Activated gamma-delta T cell (primary cell): ENCODE measurements at places on chromosomes 1 and 21.

- no peak for DNase-seq
Measured at GRCh38 chr1:1031659-1032235, 11.8 kb downstream of the AGRN start.

GRCh38 chr1:246785494-246786111, 61.4 kb downstream of the SCCPDH start:
- DNase-seq = no peak

- DNase-seq = no peak
Measured at GRCh38 chr1:170790175-170790574, 126.2 kb downstream of the PRRX1 start.

DNA sequence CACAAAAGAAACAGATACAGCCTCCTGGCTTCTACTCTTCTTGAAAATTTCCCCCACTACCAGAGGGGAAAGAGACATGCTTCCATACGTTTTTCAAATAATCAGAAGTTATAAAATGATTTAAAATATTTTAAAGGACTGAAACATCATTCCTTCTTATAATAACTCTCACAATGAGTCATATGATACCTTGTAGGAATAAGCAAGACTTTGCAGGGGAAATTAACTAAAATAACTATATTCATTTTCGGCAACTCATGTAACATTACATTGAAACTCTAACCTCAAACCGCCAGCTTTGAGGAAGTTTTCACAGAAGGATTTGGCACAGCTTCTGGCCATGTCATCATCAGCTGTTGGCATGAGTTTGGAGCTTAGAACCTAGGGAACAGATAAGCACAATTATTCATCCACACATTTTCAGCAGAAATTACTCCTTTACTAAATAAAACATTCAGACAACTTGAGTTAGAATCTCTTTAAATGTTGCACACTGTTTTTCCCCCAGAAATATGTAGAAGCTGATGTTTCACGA, 85.9 kb downstream of the USP24 start:
- no peak for DNase-seq

DNA sequence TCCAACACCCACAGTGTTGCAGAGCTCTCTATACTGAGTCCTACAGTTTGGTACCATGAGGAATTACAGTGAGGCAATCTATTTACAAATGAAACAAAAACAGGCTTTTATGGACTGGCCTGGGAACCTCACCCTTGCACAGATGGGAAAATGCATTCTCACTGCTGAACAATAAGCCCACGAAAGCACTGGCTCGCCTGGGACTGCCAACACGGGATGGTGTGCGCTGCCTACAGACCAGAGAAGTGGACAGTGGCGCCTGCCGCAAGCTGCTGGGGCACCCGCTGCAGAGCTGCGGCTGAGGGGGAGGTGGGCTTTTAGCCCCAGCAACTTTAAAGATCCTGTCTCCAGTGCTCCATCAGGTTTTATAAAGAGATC, 28.5 kb upstream of the ABCG1 start:
- DNase-seq = no peak

DNA sequence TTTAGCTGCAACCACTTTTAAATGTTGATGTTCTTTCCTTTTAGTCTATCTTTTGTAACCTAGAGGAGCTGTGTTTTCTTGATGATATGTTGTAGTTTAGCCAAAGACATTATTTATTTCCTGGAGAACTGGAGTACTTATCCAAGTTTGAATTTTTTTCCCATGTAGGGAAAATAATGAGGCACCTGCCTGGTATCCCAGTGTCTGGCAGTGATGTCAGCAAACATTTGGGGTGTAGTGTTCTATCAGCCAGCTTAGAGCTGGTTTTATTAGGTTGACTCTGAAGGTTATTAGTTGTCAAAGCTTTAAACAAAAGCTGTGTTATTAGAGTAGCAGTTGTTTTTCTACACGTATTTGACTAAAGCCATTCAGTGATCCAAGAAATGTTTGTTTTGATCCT, 3.2 kb downstream of the CTPS1 start:
- no peak for DNase-seq

DNA sequence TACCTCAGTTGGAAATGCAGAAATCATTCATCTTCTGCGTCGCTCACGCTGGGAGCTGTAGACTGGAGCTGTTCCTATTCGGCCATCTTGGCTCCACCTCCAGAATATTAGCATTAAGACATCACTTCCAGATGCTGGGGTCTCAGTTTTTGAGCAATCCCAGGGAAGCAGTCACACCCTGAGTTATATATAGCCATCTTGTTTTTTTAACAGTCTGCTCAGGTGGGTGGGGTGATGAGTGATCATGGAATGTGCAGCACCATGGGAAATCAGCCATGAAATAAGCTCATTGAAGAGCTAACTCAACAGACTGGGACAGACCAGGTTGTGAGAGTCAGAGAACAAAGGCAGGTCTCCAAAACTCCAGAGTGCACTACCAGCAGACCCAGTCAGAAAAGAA, 27.0 kb upstream of the HMGB4 start:
- DNase-seq = no peak

DNA sequence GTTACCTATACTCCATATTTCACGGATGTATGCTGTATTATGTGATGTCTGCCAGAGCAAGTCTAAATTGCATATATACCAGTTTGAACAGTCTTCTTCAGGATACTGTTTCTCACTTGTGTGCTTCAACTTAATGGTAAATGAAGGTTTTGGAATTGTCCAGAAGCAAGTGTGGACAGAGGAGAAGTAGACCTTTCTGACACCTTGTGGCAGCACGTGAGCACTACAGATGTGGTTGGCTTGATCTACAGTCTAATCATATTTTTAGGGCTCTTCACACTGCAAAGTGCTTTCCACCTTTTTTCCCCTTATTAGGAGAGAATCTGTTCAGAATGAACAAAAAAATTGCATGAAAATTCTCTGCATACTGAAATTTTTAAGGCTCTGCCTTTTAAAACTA, 10.9 kb downstream of the MORC3 start:
- no peak for DNase-seq

GRCh38 chr1:235941876-235942624, 75.3 kb upstream of the LYST start:
- DNase-seq = no peak
